Stimulated activated CD4-positive, alpha-beta T cell treated with anti-CD3 and anti-CD28 coated beads, Interleukin-1b, Interleukin-23, amount 100 ng/mL, for 24 hours (primary cell): ENCODE measurements at places on chromosomes 6 and 20.
A peak's percentile ranks its signal among the peaks of the same experiment; 100 is the strongest.

DNA sequence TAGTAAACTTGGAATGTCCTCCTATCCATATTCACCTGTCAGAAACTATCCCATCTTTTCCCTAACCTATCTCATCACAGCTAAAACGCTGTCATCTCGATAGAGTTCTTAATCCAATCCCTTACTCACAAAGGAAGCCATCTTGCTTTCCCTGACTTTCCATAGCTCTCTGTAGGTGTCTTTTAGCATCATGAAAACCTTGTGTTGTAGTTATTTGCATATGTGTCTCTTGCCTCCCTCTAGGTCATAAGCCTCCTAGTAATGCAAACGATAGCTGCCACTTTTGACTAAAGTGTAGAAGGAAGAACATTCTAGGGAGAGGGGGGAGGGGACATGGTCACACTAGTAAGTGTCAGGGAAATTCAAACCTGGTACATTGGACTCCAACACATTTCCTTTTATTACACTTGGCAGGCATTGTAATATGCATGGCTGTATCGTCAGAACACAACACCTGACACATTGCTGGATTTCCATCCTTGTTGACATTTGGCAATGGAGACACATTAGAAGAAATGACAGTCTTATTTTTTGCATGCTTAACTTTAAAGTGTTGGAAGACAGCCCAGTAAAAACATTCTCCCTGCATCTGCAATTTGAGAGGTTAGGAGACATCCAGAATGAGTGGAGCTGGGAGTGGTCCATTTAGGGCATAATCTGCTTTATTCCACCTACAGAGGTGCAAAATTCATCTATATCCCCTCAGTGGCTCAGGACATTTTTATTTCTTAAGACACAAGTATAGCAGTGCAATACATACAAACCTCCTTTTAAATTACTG, 283.4 kb downstream of the HAO1 start:
- no peak for DNase-seq

GRCh38 chr6:39389484-39389767, 66.9 kb upstream of the KCNK16 start:
- DNase-seq = no peak

- no peak for DNase-seq
These were observed 42.6 kb upstream of the SCML4 start for GRCh38 chr6:107866606-107867301.

- DNase-seq = no peak
These were observed 142.1 kb downstream of the BMP2 start for GRCh38 chr20:6909608-6910007.

- DNase-seq = no peak
These were observed 1.5 kb upstream of the GRIK2 start for GRCh38 chr6:101391772-101392585.

DNA sequence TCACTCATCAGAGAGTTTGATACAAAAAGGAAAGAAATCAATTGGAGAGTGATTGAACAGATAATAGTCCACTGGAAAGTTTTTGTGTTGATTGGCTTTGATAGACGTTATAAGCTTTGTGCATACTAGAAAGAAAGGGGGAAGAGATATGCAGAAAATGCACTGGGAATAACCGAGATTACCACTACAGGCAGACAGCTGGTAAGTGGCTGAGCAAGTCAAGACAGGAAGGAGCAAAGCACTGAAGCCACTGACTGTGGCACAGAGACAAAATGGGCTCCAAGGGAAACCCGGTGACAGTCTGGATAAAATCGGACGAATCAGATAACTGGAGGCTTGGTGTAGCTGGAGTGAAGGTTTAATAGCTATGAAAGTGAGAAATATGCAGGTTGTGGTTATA, 209.0 kb downstream of the SIM1 start:
- no peak for DNase-seq

GRCh38 chr6:75024828-75025227, 181.0 kb downstream of the COL12A1 start:
- DNase-seq = no peak

- no peak for DNase-seq
These were observed at the start of gene VIP for GRCh38 chr6:152750694-152751093. TSS of gene VIP (plus strand) at chr6:152750797. CDS start at chr6:152752178, 1,381 bp downstream.

GRCh38 chr20:37407573-37408002, 61.6 kb downstream of the SRC start:
- DNase-seq = no peak

DNA sequence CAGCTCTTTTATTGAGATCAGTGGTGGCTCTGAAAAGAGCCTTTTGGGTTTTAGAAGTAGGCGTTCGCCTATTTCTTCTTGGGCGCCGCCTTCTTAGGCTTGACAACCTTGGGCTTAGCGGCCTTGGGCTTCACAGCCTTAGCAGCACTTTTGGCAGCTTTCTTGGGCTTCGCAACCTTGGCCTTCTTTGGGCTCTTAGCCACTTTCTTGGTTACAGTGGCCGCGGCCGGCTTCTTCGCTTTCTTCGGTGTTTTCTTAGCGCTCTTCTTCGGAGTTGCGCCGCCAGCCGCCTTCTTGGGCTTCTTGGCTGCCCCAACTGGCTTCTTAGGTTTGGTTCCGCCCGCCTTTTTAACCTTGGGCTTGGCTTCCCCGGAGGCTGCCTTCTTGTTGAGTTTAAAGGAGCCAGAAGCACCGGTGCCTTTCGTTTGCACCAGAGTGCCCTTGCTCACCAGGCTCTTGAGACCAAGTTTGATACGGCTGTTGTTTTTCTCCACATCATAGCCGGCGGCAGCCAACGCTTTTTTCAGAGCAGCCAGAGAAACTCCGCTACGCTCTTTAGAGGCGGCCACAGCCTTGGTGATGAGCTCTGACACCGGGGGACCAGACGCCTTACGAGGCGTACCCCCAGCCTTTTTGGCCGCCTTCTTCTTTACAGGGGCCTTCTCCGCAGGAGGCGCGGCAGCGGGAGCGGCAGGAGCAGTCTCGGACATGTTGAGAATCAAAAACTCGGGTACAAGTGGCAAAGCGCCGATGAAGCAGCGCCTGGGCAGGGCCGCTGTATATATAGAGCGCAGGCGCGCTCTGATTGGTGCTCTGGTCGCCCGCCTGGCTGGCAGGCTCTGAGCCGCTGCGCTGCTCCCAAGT, 31.3 kb upstream of the HFE start:
- peak; percentile 67 for DNase-seq

DNA sequence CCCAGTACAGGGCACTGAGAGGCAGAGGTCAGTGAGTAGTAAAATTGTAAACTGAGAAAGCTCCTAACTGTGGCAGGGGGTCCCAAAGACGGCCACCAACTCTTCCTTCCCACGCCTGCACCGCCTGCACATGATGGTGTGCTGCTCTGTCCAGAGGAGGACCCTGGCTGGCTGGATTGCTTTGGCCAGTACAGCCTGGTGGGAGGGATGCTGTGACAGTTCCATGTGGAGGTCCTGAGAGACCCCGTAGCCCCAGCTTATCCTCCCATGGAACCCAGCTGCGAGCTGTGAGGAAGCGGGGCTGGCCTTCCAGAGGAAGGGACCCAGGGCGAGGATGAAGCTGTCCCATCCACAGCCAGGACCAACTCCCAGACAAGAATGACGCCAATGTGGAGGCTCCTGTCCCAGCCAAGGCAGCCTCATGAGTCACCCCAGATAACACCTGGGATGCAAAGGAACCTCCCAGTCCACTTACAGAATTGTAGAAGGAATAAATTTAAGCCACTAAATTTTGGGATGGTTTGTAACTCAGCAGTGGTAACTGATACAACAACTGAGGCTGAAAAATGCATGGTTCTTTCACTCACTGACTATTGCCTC, 2.0 kb upstream of the ACSS1 start:
- DNase-seq = no peak

DNA sequence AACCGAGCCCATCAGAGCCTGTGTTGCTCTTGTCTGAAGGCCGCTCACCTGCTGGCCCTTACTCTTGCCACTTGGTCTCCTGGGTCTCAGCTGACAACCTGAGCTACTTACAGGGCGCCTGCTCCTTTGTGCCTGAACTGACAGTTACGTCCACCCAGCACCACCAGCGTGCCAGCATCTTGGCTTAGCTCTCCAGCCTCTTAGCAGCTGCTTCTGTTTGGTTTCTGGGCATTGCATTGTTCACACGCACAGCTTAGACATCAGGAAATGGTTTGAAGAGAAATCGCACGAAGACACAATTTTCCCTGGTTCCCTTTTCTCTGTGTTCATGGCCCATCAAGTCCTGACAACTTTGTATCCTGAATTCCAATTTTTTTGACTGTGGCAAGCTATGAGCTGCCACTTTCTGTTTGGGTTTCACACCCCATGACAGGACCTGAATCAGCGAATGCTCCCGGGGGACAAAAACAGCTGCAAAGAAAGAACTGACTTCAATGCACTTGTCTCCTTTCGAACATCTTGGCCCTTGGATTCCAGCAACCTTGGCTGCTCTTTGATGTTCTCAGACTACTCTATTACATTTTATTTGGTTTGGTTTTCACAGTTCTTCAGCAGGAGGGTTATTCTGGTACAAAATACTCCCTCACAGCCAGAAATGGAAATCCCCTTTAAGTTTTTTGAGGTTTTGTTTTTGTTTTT, 45.2 kb upstream of the LY86 start:
- DNase-seq = no peak

GRCh38 chr6:123168892-123169773, 173.1 kb downstream of the CLVS2 start:
- DNase-seq = no peak

DNA sequence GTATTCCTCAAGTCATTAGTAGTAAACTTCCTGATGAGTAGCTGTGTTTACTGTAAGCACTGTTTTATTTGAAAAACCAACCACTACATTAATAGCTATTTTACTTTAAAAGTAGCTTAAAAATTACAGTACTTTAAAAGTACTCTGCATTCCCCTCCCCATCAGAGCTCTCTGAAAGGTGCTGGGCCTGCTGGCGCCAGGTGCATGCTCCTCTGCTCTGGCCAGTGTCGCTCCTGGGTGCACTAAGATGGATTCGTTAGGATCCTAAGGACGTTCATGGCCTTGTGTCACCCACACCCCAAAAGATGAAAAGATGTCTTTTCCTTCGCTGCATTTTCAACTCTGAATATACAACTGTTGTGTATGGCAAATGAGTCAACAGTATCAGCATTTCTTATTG, 43.9 kb upstream of the KIF25 start:
- DNase-seq = no peak

DNA sequence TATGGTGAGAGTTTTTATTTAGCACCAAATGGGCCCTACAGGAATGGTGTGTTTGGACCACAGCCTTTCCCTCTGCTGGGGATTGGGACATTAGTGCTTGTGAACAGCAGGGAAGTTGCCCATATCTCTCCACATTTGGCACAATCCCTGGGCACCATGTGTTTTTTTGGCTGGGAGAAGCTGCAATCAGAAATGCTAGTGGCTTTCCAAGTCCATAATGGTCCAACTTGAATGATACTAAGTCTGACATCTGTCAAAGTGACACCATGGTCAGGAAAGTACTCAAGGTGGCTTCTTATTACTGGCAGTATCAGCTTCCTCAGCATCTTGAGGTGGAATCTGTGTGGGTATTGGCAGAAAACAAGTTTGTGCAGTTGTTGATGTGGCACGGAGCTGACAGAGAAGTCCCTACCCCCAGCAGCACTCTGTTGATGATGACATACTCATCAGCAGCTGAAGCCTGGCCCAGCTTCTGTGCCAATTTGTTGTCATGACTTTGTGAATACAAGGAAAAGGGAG, 53.0 kb downstream of the SASH1 start:
- no peak for DNase-seq

GRCh38 chr6:131029626-131030297, 33.3 kb downstream of the EPB41L2 start:
- no peak for DNase-seq

DNA sequence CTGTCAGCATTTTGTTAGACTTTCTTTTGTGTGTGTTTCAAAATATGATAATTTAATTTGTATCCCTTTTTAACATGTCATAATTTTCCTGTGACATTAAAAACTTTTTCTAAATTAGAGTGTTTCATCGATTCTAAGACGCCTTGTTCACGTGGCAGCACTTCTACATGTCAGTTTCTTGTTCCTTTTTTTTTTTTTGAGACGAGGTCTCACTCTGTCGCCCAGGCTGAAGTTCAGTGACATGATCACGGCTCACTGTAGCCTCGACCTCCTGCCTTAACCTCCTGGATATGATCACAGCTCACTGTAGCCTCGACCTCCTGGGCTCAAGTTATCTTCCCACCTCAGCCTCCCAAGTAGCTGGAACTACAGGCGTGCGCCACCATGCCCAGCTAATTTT, 27.6 kb upstream of the ADRM1 start:
- no peak for DNase-seq

- DNase-seq = no peak
These were observed 131.9 kb downstream of the ERMARD start for GRCh38 chr6:169883316-169883715.

DNA sequence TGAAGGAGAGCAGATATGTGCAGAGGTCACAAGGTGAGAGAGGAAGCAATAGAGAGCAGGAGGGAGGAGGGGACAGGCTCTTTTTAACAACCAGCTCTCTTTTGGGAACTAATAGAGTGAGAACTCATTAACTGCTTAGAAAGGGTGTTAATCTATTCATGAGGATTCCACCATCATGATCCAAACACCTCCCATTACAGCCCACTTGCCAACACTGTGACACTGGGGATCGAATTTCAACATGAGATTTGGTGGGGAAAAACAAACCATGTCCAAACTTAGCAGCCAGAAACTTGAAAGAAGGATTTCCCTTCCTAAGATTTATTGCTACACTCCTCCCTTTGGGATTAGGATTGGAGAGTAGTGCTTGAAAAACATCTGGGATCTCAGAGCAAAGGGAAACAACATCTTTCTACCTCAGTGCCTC, 135.5 kb upstream of the PLCB4 start:
- no peak for DNase-seq

- no peak for DNase-seq
These were observed 73.1 kb downstream of the ZMYND8 start for GRCh38 chr20:47283411-47283810.

- no peak for DNase-seq
These were observed 6.7 kb downstream of the DTNBP1 start for GRCh38 chr6:15656145-15656544.

- DNase-seq = no peak
These were observed 18.0 kb downstream of the ELOVL2 start for GRCh38 chr6:11025921-11026635.

GRCh38 chr6:55499591-55499990, 79.4 kb downstream of the HMGCLL1 start:
- DNase-seq = no peak

GRCh38 chr6:153437193-153437592, 306.1 kb upstream of the RGS17 start:
- DNase-seq = no peak

GRCh38 chr20:52779125-52779524, 193.0 kb upstream of the TSHZ2 start:
- DNase-seq = no peak

DNA sequence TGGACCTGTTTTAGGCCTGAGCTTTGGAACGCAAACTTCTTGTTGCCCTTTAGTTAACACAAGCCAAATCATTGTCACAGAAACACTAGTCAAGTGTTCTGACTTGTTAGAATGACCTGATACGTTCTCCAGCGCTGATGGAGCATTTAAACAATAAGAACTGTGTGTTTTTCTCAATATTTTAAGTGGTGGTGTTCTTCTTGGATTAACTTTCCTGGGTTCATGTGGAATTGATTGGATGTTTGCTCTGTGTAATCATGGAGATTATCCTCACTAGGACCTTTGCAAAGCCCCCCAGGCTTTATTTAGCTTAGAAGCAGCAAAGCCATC, 1.6 kb downstream of the LRRC1 start:
- DNase-seq = no peak

GRCh38 chr6:36668591-36668990, 9.9 kb upstream of the CDKN1A start:
- DNase-seq = no peak

- DNase-seq = no peak
These were observed 149.9 kb upstream of the UST start for GRCh38 chr6:148596891-148597455.
